AG09319 (cell line): ENCODE measurements at places on chromosomes 5 and 9.

GRCh38 chr9:73152953-73153352 lies 1.3 kb downstream of the ANXA1 start:
- no peak for DNase-seq

- no peak for DNase-seq
Observed at GRCh38 chr5:171771856-171772255, 13.8 kb upstream of the SMIM23 start.

- no peak for DNase-seq
Observed at GRCh38 chr9:89597711-89598362, 7.0 kb upstream of the GADD45G start.

DNA sequence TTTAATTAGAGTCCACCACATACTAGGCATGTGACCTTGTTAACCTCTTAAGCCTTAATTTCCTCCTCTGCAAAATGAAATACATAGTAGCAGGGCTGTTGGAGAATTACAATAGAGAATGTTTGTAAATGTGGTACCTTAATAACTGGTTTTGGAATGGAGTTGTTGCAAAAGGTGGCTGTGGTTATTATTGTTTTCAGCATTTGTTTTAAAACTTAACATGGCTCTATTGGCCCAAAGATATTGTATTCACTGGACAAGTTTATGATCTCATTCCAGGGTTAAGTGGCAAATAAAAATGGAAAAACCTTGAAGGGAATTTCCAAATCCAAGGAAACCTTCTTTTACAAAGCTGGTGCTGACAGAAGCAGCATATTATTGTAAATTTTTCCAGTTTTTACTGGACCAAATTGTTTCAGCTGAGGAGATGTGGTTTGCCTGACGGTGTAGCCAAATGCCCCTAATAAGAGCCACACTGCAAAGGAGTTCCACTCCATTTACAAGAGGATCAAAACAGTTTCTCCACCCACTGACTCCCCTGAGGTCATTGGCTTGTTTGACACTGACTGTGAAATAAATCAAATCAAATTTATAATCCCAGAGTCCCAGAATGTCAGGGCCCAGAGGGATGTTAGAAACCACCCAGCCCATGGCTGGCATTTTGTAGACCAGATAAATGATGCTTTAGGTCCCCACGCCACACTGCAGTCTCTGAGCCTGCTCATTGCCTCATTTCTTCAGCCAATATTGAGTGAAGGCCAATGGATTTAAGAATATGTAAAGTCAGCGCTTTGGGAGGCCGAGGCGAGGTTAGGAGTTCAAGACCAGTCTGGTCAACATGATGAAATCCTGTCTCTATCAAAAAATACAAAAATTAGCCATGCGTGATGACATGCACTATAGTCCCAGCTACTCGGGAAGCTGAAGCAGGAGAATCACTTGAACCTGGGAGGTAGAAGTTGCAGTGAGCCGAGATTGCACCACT lies 45.2 kb downstream of the ADRA1B start:
- DNase-seq: no peak

- no peak for DNase-seq
Observed at GRCh38 chr5:132095424-132095972, 21.9 kb downstream of the CSF2 start.

DNA sequence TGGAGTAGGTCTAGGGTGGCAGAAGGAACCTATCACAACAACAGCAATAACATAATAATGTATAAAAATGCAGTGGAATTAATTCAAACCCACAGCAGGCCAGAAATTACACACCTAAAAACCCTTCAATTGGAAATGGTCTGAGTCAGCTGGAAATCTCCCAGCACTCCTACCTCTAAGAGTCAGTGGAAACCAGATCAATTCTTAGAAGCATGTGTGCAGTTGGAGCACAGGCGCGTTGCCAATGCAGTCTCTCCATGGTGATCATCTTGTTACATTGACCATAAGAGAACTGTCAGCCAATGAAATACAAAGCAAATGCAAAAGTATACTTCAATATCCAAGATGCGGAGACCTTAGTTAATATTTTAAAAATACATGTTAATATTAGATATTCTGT lies 15.1 kb upstream of the CSNK1G3 start:
- no peak for DNase-seq

DNA sequence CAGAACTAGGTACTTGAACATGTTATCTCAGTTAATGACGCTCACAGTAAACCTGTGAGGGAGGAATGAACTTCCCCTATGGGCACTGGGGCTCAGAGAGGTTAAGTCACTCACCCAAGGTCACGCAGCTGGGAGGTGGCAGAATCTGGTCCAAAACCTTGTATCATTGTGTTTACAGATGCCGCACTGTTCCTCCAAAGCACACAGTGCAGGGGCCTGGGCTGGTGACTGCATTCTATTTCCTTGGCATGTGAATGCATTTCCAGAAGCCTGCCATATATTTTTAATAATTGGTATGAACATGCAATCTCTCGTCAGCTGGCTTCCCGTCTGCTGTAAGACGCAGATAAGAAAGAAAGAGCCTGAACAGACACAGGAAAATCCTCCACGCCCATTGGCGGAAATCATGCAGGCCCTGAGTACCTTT lies 77.0 kb upstream of the TBC1D2 start:
- DNase-seq: no peak

DNA sequence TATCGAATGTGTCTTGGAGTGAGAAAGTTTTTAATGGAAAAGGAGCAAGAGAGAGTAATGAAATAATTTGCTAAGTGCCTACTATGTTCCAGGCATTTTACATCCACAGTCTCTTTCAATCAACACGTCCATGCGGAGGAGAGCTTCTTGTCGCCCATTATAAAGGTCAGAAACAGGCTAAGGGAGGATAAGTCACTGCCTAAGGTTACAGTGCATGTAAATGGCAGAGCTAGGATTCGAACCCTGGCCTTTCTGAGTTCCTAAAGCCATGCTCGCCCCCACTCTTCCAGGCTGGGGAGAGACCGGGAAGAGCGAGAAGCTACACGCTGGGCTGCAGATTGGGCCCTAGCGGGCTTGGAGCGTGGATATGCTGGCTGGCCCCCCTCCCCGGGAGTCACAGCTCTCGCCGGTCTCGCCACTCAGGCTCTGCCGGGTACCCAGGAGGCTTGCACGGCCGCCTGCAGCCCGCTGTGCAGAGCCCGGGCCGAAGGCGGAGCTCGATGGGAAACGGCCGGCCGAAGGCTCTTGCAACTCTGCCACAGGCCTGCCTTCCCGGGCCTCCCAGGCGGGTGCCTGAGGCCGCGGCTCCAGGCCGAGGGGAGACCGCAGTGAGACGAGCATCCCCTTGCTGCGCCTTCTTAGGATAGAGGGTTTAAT lies 775 bp upstream of the LHX2 start:
- no peak for DNase-seq

- no peak for DNase-seq
Observed at GRCh38 chr9:93126151-93126781, 7.8 kb downstream of the NINJ1 start.

GRCh38 chr5:122705851-122706250 lies 69.0 kb upstream of the SNX2 start:
- no peak for DNase-seq

DNA sequence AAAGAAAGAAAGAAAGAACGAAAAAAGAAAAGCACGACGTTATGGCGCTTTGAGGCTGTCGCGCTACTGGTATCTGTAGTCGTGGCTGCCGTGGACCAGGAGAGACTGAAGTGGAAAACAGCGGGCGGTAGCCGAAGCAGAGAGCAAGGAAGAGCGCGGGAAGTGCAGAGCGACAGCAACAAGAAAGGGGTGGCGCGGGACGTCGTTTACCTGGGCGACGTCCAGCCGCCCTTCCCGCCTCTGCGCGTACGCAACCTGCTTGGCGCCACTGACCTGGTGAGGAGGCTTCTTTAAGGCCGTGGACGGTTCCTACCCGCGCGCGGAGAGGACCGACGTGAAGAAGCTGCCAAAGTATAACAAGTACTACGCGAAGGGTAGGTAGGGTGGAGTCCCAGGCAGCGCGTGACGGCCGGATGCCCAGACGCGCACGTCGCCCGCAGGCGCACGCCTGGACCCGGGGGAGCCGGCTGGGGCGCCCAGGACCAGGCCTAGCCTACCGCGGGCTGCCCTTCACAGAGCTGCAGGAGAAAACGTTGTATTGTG lies 15.4 kb downstream of the CCL28 start:
- no peak for DNase-seq

DNA sequence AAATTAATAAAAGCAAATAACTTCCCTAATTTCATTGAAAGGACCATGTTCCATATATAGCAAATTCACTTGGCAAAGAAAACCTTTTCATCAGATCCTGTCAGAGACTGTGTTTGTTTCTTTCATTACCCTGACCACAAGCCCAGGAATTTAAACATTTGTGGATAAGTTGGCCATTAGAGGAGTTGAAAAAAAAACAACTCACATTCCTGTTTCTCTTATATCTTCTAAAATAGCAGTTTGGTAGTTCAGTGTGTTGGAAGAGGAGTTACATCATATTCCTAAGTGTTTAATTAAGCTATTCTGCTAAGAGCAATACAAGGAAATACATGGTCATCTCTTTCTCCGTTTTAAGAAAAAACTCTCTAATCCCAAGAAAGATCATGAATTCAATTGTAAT lies 505.6 kb downstream of the TLE1 start:
- DNase-seq: peak; percentile 14

DNA sequence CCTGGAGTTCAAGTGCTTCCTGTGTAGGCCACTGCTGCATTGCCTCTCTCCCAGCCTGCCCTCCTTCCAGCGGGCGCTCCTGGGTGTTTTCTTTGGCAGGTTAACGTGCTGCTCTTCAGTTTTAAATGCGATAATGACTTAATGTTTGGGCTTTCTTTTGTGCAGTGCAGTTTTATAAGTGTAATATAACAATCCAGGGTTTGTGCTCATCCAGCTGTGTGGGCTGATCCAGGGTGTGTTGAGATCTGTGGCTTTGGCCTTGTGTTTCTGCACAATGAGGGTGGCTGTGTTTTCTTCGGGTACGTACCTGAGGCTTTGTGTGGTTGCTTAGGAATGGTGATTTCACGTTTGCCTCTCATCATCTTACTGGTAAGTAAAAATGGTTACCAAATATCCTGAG lies 50.6 kb downstream of the PCSK5 start:
- no peak for DNase-seq

DNA sequence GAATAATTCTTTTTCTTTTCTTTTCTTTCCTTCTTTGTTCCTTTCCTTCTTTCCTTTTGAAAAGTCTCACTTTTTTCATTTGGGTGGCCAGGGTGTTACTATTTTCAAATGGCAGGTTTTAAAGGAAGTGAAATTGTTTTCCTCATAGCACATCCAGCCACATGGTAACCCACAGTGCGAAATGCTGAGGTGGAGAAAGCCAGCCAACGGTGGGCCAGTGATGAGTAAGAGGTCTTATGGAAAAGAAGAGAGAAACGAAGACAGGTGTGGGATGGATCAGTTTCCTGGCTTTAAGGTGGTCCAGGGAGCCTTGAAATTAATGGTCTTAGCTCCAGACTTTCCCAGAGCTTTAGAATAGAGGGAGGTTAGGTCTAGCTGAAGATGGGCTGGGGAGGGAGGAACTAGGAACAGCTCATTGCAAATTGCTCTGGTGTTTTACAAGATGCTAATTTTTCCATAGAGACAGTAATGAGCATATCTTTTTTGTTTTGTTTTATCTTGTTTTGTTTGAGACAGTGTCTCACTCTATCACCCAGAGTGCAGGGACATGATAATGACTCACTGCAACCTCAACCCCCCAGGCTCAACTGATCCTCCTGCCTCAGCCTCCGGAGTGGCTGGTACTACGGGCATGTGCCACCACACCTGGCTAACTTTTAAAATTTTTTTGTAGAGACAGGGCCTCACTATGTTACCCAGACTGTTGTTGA lies 17.8 kb downstream of the ITK start:
- no peak for DNase-seq

- DNase-seq: no peak
Observed at GRCh38 chr5:110594866-110595265, 131.6 kb downstream of the TMEM232 start.

GRCh38 chr9:36894695-36895310 lies 139.3 kb downstream of the PAX5 start:
- DNase-seq: no peak

DNA sequence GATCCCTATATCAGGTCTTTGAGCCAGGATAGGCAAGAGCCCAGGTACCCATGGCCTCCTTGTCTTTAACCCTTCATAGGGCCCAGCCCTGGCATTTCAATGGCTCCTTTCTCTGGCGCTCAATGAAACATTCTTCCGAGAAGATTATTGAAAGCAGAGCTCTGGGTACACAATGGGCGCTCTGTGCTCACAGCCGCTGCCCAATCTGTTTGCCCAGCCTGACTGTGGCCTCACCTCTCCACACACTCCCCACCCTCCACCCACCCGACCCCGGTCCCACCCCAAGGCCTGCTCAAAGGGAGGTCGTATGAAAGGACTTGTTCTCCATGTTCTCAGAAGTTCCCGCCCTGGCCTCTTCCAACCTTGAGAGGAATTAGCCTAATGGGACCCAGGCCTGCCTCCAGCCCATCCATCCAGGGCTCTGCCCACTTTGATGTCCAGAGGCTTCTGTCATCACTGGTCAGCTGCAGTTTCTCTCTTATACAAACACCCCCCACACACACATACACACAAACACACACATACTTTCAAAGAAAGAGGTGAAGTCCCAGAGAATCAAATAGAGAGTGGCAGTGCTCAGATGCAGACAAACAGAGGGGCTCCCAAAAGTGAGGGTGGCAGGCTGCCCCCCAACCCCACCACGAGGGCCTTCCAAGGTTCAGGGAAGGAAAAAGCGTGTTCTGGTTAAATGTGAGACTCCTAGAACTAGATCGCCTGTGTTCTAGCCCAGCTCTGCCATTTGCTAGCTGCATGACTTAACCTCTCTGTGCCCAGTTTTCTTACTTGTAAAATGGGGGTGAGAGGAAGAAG lies 5.1 kb upstream of the ARSI start:
- no peak for DNase-seq

DNA sequence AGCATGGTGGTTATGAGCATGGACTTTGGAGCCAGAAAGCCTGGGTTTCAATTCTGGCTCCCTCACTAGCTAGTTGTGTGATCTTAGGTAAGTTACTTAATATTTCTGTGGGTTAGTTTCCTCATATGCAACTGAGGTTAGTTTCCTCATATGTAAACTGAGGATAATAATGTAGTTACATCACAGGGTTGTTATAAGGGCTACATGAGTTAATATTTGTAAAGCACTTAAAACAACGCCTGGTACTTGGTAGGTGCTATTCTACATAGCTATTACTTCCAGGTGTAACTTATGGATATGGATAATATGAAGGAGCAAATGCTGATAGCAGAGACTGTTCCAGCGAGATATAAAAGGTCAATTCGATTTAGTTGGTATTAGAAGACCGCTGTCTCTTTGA lies 69.4 kb upstream of the POU5F2 start:
- no peak for DNase-seq

- no peak for DNase-seq
Observed at GRCh38 chr5:179407191-179408175, 62.2 kb upstream of the ADAMTS2 start.
